Muscle of arm (tissue), 14 donors: ENCODE measurements at places on chromosomes 2 and 18.

GRCh38 chr2:55153584-55154299 is 78.4 kb downstream of the CLHC1 start:
- DNase-seq: no peak

DNA sequence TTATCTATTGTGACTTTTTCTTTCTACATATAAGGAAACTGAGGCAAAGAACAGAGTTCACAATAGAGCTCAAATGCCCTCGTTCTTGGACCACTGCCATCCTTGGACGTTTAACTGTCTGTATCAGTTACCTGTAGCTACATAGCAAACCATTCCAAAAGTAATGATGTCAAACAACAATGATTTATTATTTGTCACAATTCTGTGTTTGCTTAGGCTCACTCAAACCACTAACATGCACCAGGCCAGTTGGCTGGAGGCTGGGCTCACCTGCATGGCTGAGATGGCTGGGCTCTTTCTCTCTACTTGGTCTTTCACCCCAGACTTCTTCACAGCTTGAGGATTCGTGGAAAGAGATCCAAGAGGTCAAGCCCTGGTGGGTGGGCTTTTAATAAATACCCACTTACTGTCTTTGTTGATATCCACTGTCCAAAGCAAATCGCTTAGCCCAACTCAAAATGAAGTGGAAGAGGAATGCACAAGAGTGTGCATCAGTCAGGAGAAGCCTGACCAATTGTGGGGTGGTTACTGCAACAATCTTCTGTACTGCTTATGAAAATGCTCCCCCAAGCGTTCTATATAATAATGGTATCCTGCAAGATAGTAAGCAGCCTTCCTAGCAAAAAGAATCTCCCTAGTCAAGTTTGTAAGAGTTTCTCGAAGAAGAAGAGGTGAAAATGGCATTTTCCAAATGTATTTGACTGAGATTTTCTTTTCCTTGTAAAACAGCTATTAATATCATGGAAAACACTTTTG is 163.5 kb upstream of the NT5C1B start:
- no peak for DNase-seq

DNA sequence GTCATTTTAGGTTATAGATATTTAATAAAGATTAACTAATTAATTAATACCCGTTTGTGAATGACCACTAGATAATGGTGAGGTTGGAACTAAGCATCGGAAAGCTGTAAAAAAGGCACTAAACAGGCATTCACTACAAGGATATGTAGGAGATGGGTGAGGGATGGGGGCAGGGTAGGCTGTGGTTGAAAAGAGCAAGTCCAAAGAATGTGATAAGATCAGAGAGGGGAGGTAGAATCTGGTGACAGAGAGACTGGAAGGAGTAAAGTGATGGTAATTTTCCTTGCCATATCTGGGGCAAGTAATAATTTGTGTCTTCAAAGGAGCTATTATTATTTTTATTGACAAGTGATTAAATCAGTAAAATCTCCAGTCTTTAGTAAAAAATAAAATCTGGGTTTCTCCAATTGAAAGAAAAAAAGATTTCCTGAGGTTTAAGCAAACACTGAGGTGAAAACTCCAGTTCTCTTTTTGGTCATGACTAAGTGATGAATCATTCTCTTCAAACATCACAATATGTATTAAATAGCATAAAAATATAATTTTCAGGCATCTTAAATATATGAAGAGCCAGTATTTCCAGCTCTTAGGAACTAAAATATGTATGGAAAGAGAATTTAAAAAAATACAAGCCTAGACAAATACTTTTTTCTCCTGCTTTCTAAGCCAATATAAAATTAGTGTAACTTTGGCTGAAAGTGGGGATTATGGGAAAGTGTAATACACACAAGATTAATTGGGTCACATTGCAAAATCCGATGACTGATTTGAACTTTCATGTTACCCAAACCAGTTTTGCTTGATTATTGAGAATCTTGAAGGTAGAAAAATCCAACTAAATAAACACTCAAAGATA is 259.1 kb upstream of the RBMS1 start:
- DNase-seq: no peak

- no peak for DNase-seq
These were observed 385.9 kb downstream of the DLGAP1 start for GRCh38 chr18:4069183-4069582.

DNA sequence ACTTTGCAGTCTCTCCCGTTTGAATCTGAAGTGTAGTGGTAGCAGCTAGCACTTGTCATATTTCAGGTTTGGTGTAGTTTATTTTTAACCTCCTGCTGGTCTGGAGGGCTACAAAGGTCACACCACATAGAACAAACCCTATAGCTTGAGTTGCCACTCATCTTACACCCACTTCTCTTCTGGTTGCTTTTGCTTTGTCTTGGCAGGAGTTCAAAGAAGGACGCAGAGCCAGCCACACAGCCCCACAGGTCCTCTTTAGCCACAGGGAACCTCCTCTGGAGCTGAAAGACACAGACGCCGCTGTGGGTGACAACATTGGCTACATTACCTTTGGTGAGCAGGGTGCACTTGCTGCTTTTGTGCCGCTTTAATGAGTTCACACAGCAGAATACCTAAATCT is 15.6 kb upstream of the GPBAR1 start:
- no peak for DNase-seq

DNA sequence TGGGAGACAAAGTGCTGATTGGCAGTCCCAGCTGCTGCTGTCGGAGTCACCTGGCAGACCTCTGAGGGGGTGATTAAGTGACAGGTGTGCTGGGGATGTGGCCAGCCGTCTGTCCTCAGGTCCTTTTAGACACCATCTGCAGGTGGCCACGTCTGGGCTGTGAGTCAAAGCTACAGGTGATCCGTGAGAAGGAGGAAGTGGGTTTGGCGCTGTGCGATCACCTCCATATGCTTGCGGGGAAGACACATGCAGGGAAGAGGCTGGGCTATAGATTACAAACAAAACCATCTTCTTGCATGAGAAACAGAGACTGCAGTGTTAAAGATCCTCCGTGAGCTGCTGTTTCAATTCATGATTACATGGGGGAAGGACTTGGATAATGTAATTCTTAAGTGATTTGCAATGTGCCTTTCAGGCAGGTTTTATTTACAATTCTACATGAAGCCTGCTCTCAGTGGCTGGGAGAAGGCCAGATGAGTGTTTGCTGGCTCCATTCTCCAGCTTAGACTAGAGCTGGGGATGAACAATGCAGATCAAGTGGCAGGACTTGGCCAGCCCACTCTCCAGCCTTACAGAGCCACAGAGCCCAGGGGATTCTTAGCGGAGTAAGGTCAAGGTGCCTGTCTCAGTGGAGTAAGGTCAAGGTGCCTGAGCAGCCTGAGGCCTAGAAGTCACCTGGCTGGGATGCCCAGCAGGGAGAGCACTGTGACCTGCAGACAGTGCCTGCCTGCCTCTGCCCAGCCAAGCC is 87.8 kb downstream of the LYPD1 start:
- DNase-seq: peak; percentile 49

GRCh38 chr2:133982256-133982655 is 271.6 kb upstream of the MGAT5 start:
- DNase-seq: no peak

- no peak for DNase-seq
These were observed 28.4 kb downstream of the SIX3 start for GRCh38 chr2:44969936-44970335.

- DNase-seq: peak; percentile 79
These were observed 37.8 kb downstream of the PCBP1 start for GRCh38 chr2:70124983-70125480.

DNA sequence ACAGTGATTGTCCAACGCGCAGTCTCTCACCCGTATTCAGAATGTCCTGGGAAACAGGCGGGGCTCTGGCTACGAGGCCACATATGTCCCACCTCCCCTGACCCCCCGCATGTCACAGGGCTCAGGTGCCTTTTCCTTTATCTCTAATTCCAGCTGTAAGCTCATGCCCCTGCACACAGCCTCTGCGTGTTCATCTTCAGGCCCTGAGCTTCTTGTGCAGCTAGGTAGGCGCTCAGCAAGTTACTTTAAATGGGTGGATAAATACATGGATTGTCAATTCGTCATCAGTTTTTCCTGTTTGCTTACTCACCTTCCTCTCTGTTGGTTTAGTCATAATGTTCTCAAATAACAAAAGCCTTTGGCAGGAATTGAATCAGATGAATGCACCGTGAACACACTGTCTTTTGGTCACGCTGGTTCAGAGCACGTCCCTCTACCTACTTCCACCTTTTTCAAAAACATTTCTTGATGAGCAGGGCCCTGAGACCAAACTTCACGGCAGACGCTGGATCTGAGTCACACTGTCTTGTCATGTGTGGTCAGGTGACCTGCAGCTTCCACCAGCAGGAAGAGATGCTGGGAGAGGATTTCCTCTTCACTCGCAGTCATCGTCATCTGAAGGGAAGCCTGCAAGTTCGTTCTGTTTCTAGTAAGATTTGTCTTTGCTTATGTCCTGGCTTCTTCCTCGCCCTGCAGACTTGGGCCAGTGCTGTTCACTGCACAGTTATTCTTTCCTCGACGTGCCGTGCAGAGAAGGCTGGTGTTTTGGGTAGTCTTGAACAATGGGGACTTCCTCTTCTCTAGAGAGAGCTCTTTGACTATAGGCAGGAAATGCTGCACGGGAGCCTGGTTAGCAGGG is 138.1 kb downstream of the PTGR3 start:
- peak; percentile 32 for DNase-seq

GRCh38 chr2:73451263-73451972 is 65.8 kb downstream of the ALMS1 start:
- no peak for DNase-seq

- no peak for DNase-seq
These were observed 191.1 kb upstream of the CTAGE1 start for GRCh38 chr18:22608847-22609246.

- DNase-seq: no peak
These were observed 20.1 kb upstream of the MREG start for GRCh38 chr2:216033403-216033802.

DNA sequence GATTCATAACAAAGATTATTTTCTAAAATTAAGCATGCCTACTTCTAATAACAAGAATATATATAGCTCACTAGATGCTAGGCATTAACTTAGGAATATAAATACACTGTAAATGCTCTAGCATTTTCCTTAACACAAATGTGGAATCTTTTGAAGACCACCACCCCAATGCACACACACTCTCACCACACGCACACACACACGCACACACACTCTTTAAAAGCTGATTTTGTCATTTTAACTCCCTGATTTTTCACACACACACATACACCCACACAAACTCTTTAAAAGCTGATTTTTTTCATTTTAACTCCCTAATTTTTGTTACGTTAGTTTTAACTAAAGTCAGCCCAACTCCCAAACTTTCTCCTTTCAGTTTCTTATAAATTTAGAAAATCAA is 3.0 kb downstream of the COL5A2 start:
- no peak for DNase-seq

GRCh38 chr2:120936476-120937334 is 201.0 kb downstream of the GLI2 start:
- no peak for DNase-seq

DNA sequence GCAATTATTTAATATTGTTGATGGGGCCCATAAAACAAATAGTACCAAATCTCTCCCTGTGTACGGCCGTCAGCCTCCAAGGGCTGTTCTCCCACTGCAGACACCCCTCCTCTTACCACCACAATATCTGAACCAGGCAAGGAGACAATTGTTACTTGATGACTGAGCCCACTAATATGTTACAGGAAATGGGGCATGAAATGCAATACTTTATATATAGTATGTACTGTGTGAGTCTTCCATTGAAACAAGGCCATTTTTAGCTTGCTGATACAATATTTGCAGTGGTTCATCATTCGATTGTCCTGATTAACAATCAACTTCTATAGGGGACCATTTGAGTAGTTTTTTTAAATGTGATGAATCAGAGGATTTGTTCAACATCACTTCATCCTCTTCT is 307.3 kb downstream of the GBX2 start:
- no peak for DNase-seq

GRCh38 chr2:115460008-115460407 is 1017.6 kb downstream of the DPP10 start:
- no peak for DNase-seq

GRCh38 chr2:146214394-146214929 is 1630.4 kb upstream of the ACVR2A start:
- no peak for DNase-seq

GRCh38 chr2:9102861-9103662 is 99.6 kb upstream of the MBOAT2 start:
- DNase-seq: no peak

- DNase-seq: peak; percentile 23
These were observed 29.0 kb downstream of the SESTD1 start for GRCh38 chr2:179235463-179236108.

GRCh38 chr2:51971136-51971535 is 939.2 kb upstream of the NRXN1 start:
- no peak for DNase-seq

- DNase-seq: no peak
These were observed 531.7 kb downstream of the DSC3 start for GRCh38 chr18:30510882-30511281.

DNA sequence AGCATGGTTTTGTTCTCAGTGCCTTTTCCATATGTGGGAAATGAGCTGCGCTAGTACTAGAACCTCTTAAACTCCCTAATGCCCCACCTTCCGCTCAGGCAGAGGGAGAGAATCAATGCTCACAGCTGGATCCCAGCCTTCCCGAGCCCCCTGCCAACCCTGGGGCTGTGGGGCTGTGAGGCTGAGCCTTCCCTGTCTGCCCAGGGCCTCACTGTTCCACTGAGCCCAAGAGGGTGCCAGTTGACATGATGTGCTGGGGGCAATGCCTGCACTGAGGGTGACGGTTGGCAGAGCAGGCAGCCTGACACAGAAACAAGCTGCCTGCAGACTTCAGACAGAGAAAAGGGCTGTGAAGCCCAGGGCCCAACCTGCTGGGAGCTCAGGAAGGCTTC is 602.4 kb upstream of the RAB6C start:
- no peak for DNase-seq

GRCh38 chr2:219434718-219435525 is at the start of gene SPEG:
Gene SPEG, plus strand, starts transcription at chr2:219434843. Its CDS starts 135 bp downstream, at chr2:219434978.
- no peak for DNase-seq

GRCh38 chr2:203083328-203083727 is 68.7 kb downstream of the NBEAL1 start:
- DNase-seq: no peak

GRCh38 chr2:144432921-144433320 is 87.0 kb downstream of the ZEB2 start:
- DNase-seq: no peak

DNA sequence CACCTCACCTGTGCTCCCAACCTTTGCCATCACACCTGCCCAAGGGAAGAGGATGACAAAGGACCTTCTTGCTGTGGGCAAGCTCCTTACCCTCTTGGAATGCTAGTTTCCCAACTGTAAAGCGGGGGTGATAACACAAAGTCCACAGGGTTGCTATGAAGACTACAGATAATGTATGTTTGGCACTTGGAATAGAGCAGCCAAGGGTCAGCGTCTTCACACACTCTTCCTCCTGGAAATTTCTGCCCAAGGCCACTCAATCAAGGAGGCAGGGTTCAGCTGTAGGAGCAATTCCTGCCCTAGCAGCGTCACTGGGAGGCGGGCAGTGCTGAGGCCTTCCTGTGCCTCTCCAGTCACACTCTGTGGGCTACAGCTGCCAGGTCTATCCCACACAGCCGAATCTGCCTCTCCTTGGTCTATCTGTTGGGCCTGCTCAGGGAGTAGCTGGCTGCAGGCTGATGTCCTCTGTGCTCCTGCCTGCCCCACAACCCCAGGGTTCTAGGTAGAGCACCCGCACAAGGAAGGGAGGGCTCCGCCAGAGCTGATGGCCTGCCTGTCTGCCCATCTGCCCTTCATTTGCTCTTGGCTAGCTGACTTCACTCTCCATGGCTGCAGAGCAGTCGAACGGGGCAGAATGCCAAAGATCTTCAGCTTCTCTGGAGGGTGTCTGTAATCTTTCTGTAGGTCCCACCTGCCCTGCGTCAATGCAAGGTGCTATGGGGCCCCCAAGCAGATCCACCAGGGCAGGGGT is 91.9 kb downstream of the MRO start:
- no peak for DNase-seq

GRCh38 chr2:20483194-20483895 is 36.5 kb downstream of the RHOB start:
- DNase-seq: no peak
